Activated B cell treated with CpG ODN at 0.5 μM for 24 hours (primary cell): ENCODE measurements at places on chromosomes 12 and 14. TPM values are rescaled to one million over a fixed set of nuclear protein-coding genes. Genes with fewer than 3 reads are reported as not detected.

GRCh38 chr14:90582166-90582565 lies 185.3 kb downstream of the CALM1 start:
- no peaks in the 10 kb centered on the region for H3K27me3 ChIP-seq
- H3K27ac ChIP-seq = no peak overlapping the region
- no peaks in the 10 kb centered on the region for H3K4me1 ChIP-seq

Gene PRIMA1
- not detected in 2 replicates for total RNA-seq

- no peaks in the 10 kb centered on the region for H3K4me1 ChIP-seq
- no peak for DNase-seq
- no peak overlapping the region for H3K27ac ChIP-seq
- H3K4me3 ChIP-seq = no peak overlapping the region
Measured at GRCh38 chr12:129049917-129050316, 196.6 kb downstream of the GLT1D1 start.

DNA sequence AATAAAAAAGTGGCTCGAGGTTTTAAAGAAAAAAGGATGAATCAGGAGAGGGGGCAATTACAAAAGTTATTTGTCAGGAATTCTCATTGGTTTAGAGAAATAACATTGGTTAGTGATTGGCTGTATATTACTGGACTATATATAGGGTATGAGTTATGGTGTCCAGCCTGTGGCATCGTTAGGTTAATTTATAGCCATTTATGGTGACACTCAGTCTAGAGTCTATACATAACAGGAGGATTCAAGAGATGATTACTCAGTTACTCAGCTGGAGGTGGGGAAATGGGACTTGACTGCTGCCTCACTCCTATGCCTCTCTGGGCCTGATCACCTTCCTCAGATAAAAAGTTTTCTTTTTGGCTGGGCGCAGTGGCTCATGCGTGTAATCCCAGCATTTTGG lies 25.6 kb upstream of the NFYB start:
- no peak overlapping the region for H3K4me3 ChIP-seq
- no peak overlapping the region for H3K27ac ChIP-seq
- DNase-seq = no peak
- no peaks in the 10 kb centered on the region for H3K4me1 ChIP-seq

Gene RNASE7
- total RNA-seq = not detected in 2 replicates

Gene HCAR1
- not detected in 2 replicates for total RNA-seq
